ENCODE measurements at places on chromosomes 5 and 9.

- DNase-seq, result no peak
Measured at GRCh38 chr5:1668141-1668721, 131.4 kb downstream of the MRPL36 start.

- no peak for DNase-seq
Measured at GRCh38 chr9:95855961-95856360, 19.5 kb upstream of the ERCC6L2 start.

- DNase-seq, result no peak
Measured at GRCh38 chr9:119318371-119318770, 50.9 kb downstream of the BRINP1 start.

DNA sequence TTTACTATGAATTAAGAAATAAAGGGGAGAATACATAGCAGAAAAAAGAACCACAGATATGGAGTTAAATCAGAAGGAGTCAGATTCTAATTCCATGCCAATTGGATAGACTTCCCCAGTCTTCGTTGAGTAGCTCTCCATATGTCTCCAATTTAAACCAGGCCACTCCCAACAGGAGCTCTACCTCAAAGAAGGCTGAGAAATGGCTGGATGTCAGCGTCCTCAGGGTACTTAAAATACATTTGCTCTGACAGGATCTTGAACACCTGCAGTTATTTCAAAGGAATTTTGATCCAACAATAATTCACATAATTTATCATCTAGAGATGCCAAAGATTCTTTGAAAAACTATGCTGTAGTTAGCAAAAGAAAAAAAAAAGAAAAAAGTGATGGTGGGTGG is 133.9 kb upstream of the FBN2 start:
- no peak for DNase-seq

DNA sequence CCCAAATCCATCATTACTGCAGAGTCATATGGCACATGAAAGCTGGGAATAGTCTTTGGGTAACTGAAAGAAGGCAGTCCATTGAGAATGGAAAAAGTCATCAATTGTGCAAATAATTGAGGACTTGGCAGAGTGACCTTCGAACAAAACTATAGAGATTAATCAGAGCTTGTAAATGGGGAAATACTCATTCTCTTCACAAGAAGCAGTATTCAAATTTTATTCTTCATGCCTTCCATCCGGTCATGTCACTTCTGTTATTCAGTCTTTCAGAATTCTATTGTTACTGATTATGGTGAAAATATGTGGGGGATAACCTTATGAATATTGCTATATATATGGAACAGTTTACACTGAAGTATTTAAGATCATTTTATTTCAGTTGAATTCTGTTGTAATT is 8.1 kb downstream of the RGMB start:
- DNase-seq, result no peak

- DNase-seq, result no peak
Measured at GRCh38 chr5:102421647-102422046, 77.2 kb downstream of the SLCO6A1 start.

DNA sequence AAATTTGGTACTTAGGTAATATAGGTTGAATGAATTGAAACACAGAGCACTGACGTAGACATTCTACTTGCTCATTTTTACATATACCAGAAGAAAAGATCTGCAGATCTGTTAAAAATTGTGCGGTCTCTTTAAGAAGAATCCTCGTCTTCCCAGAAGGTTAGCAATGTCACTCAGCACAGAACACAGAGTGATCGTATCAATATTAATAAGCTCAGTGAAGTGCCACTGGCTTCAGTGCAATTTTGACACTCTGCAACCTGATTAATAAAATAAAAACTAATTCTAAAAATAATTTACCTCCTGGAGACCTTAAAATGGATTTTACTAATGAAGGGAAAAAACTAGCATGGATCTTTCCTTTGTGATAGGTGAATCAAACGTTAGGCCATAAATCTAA is 356.1 kb upstream of the DMAC1 start:
- no peak for DNase-seq

DNA sequence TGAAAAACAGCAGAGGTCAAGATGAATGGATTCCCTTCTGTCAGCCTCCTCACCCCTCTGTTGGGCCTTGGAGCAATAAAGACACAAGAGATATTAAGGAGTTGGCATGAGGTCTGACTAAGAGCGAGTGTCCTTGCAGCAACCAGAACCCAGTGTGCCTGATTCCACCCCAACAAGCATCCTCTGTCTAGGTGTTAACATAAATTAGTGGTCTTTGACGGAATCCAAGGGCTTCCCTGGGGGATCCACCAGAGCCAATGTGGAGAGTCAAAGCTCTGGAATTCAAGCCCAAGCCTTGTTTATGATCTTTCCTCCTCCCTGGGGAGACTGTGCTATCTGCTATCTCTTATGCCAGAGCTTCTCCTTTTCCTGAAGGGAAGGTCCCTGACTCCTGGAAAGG is 128.1 kb upstream of the SMIM23 start:
- DNase-seq, result no peak

DNA sequence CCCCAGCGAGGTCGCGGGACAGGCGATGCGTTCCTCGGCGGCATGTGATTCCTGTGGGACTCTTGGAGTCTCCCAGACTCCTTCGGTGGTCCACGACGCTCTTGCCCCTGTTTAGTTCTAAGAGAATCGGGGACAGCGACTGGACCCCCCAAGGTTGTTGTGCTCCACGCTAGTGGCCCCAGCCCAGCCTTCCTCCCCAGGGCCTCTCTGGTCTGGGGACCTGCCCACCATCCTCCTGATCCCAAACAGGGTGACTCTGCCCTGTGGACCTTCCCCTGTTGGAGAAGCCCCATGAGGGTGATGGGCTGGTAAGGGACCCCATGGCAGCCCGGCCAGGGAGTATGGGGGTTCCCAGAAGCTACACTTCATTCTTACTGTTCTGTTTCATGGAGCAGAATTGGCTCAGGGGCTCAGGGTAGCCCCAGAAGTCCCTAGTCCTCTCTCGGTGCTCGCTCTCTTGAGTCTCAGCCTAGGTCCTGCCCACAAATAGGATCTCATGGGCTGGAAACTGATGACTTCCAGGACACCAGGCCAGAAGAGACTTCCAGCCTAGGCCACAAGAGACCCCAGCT is 880 bp downstream of the CARD19 start:
- no peak for DNase-seq

DNA sequence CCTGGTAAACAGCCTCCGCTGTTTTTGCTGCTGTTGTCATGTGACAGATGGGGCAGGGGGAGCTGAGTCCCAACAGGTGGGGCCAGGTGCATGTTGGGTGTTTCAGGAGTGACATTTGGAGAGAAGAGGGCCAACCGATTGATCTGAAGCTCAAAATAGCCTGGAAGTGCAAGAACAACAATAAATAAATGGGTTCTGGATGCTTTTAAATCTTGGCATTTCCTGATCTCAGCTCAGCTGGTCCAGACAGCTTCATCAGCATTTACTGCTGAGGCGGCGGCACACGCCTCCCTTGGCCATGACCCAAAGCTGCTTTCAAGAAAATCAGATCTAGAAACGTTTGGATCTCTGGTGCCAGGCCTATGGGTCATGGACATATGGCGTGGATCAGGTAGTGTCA is 70.5 kb downstream of the PPARGC1B start:
- DNase-seq, result no peak

DNA sequence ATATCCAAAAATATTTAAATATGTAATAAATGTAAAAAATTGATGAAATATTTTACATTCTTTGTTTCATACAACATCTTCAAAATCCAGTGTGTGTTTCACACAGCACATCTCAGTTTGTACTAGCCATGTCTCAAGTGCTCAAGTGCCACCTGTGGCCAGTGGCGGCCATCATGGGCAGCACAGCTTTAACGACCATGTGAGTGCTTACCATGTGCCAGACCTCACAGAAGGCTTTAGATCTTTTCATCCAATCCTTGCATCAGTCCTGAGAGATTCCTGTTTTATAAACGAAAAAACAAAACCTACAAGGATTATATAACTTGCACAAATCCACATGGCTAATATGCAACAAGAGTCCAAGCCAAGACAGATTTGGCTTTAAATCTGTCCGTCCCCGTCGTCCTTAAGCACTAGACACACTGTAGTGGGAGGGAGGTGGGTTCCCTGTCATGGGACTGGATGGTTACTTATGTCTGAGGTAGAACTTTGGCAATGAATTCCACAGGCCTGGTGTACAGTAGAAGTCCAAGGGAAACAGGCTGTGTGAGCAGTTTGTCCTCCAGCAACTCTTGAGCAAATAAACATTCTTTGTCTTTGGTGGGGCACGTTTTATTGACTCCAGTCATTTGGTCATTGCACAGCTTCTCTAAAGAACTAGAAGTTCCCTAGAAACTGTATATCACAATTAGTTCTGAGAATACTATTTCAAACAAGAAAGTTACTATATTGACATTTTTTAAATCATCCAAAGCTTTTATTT is 25.0 kb upstream of the F2R start:
- no peak for DNase-seq
